Naive thymus-derived CD8-positive, alpha-beta T cell (primary cell): ENCODE measurements at places on chromosomes 5 and 9. TPM values are rescaled to one million over a fixed set of nuclear protein-coding genes. Genes with fewer than 3 reads are reported as not detected.

CYLC2 gene
- not detected for total RNA-seq

KCTD16 gene
- 0.13 TPM for total RNA-seq

ALDH7A1 gene
- 5.3 TPM for total RNA-seq

GALNT12 gene
- 9.3 TPM for total RNA-seq

CNTFR gene
- not detected for total RNA-seq

PHF24 gene
- not detected for total RNA-seq

OLFML2A gene
- total RNA-seq = 0.05 TPM

EFCAB9 gene
- total RNA-seq = not detected

QRFP gene
- total RNA-seq = not detected

SMIM33 gene
- not detected for total RNA-seq

CENPK gene
- total RNA-seq = 71.0 TPM

NR4A3 gene
- 0.47 TPM for total RNA-seq

HNRNPK gene
- 653 TPM for total RNA-seq

LOX gene
- not detected for total RNA-seq

CDO1 gene
- total RNA-seq = not detected

ROPN1L gene
- not detected for total RNA-seq

SLC2A6 gene
- total RNA-seq = 8.7 TPM

GPRIN1 gene
- not detected for total RNA-seq

SOX30 gene
- total RNA-seq = 0.44 TPM

IFNA21 gene
- not detected for total RNA-seq

CCDC187 gene
- not detected for total RNA-seq

PTCH1 gene
- 47.7 TPM for total RNA-seq

PTGS1 gene
- total RNA-seq = 0.60 TPM
